ENCODE measurements at places on chromosomes 4 and X.
A peak's percentile ranks its signal among the peaks of the same experiment; 100 is the strongest.

- DNase-seq, result no peak
Measured at GRCh38 chrX:123728016-123728415, 4.8 kb downstream of the THOC2 start.

GRCh38 chr4:40367451-40367850 lies 32.3 kb downstream of the CHRNA9 start:
- DNase-seq, result no peak

DNA sequence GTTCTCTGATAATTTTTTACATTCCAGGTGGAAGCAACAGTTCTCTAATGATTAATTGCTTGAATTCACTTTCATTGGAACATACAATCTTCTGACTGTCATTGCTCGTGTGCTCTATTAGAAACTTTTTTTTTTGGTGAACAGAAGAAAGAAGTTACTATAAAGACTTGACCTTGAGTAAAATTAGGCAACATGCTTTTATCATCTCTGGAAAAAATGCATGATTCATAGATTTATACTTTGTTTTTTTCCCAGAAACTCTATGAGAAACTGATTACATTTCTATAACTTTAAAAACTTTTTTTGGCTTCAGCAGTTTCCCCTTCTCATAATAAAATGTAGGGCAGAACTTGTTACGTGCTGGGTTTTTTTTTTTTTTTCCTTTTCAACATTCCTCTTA lies 167.6 kb downstream of the ARHGAP10 start:
- peak; percentile 3 for DNase-seq

GRCh38 chr4:94673961-94674360 lies 83.8 kb upstream of the BMPR1B start:
- DNase-seq, result no peak

- DNase-seq, result no peak
Measured at GRCh38 chrX:20989361-20989760, 384.9 kb upstream of the CNKSR2 start.

- no peak for DNase-seq
Measured at GRCh38 chrX:72349190-72349589, 43.5 kb upstream of the CITED1 start.

DNA sequence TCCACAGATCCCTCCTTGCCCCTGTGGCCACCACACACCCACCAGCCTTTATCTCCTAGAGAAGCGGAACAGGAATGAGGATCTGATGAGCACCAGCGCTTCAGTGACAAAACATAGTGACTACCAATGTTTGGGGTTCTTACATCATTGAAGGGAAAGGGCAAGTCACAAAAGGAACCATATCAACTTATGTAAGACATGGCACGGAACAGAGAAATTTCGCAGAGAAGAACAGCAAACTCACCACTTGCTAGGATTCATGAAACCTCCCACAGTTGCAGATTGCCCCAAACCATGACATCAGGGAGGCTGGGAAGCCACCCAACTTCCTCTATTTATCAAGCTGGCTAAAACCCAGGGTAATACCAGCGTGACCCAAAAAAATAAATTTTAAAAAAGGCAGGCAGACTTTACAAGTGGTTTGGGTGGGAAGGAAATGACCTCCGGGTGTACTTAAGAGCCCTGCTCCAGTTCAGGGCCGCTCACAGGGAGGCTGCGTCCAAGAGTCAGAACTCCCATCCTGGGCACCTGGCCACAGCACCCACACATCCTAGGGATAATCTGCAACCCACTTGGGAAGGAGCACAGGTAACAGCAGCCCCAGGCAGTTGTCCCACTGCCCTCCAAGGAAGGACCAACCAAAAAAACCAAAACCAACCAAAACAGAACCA lies 36.0 kb downstream of the ADGRG2 start:
- no peak for DNase-seq

DNA sequence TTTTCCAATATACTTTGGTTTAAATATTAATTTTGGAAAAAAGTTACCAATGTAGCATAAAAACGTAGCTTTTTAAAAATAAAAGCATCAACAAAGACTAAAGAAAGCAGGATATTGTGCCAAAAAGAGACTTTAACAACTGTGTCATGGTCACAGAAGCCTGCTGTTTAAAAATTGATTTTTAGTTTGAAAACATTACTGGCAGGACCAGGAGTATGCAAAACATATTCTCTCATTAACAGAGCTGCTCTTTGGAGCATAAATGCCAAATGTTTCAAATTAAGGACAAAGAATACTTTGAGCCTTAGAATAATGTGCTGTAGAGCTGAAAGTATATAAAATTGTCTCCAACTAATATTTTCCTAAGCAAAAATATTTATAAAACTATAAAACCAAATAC lies 279.0 kb downstream of the ARAP2 start:
- DNase-seq, result no peak

DNA sequence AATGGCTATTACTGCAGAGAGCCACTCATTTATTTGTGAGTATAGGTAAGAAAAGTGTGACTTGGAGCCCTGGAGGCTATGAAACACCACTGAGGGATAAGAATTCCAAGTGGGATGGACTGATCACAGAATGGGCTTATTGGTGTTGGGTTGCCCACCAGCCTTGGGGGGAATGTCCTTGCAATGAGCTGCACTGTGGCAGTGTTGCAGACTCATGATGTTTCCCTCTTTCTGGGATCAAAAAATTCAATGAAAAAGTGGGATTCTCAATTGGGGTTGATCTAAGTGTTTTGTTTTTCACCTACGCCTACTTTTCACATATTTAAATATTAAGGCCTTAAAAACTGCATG lies 1024.5 kb upstream of the PCDH10 start:
- DNase-seq, result no peak

DNA sequence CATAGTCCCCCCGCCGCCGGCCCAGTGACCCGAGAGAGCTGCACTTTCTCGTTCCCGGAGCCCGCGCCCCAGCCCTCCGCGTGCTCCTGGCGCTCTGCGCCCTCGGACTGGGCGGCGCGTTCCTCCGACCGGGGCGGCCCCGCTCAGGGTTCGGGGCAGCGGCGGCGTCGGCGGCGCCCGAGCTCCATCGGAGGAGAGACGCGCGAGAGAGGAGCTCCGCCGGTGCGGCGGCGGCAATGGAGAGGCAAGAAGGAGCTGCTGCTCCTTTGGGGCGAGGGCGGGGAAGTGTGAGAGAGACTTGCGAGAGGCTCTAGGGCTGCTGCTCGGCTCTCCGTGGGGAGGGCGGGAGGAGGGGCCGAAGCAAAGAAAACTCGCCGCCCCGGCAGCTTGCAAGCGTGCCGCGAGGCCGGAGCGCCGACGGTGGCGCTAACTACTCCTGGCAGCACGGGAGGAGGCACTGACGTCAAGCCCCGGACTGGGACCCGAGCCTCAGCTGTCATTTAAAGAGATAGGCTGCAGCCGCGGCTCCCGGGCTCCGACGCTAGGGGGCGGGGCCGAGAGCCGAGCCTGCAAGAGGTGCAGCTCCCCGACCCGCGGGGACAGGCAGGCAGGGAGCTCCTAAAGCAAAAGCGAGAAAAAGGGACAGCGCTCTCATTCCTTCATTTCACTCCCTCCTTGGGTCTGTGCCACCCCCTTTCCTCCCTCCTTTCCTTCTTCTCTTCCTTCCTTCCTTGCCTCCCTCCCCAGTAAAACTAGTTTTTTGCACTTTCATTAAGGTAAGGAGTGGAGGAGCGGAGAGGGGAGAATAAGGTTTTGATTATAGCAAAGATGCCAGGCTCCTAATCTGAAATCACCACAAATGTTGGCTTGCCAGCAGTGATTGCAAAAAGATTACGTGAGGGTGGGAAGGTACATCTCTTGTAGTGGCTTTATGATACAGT lies at the start of gene KCTD8:
Gene KCTD8, minus strand, starts transcription at position 289 of the 941 bp plus-strand sequence.
- no peak for DNase-seq

- no peak for DNase-seq
Measured at GRCh38 chr4:129327637-129328036, 231.7 kb downstream of the C4orf33 start.

DNA sequence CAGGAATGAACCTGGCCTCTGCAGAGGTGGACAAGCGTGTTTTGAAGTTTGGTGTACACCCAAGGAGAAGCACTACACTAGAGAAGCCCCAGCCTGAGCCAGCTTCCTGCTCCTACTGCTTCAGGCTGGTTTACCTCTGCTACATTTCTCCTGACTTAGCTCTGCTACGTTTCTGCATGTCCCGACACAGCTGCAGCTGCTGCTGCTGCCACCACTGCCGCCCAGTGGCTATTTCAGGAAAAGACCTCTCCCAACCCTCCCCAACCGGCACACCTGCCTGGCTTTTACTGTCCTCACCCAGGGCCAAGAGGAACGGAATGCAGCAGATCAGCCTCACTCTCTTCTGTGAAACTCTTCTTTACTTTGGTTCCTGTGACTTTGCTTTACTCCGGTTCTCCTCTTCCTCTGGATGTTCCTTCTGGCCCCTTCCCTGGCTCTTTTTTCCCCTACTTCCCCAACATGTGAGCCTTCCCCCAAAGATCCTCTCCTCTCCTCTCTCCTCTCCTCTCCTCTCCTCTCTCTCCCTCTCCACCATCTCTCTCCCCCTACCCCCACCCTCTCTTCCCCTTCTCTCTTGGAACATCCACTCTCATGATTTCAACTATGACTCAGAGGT lies 3.1 kb upstream of the P2RY4 start:
- no peak for DNase-seq

All from AG09319 (cell line).